ENCODE measurements at places on chromosomes 2 and 18.
A peak's percentile ranks its signal among the peaks of the same experiment; 100 is the strongest.

DNA sequence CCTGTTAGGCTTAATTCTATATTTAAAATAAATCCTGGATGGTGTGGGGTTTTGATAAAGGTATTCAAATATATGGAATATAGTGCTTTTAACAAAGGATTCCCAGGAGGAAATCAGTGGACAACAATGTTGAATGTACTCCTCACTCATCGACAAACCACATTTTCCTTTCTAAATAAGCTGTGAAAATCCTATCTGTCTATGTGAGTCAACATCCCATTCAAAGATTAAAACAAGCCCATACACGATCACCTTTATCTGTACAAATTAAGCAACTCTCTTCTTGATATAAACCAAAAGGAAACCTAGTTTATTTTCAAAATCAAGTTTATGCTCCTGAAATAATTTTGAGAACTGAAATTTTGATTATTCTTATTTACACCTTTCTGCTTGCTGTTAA is 153.4 kb downstream of the ERBB4 start:
- DNase-seq, result no peak

DNA sequence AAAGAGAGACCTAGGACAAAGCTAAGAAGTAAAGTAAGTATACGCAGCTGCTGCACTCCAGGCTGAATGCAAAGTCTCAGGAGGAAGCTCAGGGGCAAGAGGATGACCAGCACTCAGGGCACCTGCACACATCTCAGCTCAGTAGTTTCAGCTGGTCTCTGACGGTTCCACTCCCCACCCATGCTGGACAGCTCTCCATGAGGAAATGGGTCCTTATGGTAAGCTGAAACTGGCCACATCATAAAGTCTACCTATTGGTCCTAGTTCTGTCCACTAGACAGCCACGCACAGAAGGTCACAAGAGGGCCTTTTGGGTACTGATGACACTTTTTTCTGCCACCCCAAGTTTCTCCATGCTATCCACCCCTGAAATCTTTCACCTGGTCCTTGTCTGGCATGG is 215.3 kb downstream of the TTC32 start:
- DNase-seq, result no peak

GRCh38 chr18:46199515-46200147 is 95.4 kb downstream of the HAUS1 start:
- DNase-seq, result peak; percentile 5

- no peak for DNase-seq
Observed at GRCh38 chr18:68181956-68182355, 533.0 kb downstream of the TMX3 start.

GRCh38 chr2:239266779-239267287 is 134.0 kb downstream of the HDAC4 start:
- no peak for DNase-seq

DNA sequence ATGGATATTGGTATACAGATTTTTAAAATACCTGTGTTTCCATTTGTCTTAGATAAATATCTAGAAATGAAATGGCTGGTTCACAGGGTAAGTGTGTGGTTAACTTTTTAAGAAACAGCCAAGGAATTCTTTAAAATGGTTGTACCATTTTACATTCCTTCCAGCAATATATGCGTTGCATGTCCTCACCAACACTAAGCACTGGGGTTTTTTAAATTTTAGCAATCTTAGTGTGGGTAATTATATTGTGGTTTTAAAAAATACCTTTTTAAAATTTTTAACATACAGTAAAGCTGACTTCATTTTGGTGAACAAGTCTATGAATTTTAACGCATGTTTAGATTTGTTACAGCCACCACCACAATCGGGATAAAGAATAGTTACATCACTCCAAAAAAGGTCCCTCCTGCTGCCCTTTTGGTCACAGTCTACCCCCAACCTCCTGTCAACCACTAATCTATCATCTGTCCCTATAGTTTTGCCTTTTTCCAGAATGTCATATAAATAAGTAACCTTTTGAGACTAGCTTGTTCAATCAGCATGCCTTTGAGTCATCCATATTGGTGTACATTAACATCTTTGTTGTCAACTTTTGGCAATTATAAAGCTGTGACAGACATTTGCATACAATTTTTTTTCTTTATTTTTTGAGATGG is 128.1 kb upstream of the MSTN start:
- DNase-seq, result no peak

- DNase-seq, result no peak
Observed at GRCh38 chr2:166972002-166972401, 83.7 kb downstream of the XIRP2 start.

DNA sequence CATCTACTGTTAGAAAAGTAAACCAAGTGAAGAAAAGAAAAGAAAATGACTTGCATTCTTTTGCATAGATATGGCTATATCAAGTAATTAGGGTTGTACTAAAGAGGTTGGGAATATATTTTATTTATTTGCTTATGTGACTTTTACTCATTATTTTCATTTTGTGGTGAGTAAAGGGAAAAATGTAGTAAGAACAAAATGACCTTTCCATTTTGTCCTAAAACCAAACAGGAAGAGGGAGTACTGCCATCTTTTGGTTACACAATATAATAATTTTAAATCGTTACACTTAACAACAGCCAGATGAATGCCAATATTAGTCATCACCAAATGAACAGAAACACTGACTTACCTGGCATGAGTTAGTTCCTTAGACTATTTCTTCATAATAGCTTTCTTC is 47.3 kb upstream of the NDUFV2 start:
- no peak for DNase-seq

DNA sequence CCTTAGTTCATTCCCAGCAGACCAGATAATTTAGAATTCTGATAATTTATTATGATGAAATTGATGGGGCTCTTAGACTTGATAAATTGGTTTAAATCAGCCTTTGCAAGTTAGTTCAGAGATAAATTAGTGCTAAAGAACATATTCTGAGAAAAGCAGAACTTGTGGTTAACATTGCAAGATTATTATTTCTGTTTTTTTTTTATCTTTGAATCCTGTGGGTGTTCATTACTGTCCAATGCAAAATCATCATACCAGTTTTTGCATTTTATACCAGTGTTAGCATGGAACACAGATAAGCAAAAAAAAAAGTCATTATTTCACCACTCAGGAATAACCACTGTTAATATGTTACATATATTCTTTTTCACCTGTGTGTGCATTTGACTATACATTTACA is 9.1 kb downstream of the SEPTIN2 start:
- no peak for DNase-seq

DNA sequence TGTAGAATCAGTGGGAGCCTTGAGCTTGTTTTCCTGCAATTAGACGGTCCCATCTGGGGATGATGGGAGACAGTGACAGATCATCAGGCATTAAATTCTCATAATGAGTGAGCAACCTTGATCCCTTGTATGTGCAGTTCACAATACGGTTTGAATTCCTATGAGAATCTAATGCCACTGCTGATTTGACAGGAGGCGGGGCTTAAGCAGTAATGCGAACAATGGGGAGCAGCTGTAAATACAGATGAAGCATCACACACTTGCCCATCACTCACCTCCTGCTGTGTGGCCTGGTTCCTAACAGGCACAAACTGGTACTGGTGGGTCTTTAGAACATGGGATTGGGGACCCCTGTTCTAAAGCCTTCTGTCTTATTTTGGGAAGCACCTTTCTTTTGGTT is 17.9 kb upstream of the NYAP2 start:
- no peak for DNase-seq

GRCh38 chr2:183162362-183162761 is 38.1 kb downstream of the NUP35 start:
- no peak for DNase-seq

DNA sequence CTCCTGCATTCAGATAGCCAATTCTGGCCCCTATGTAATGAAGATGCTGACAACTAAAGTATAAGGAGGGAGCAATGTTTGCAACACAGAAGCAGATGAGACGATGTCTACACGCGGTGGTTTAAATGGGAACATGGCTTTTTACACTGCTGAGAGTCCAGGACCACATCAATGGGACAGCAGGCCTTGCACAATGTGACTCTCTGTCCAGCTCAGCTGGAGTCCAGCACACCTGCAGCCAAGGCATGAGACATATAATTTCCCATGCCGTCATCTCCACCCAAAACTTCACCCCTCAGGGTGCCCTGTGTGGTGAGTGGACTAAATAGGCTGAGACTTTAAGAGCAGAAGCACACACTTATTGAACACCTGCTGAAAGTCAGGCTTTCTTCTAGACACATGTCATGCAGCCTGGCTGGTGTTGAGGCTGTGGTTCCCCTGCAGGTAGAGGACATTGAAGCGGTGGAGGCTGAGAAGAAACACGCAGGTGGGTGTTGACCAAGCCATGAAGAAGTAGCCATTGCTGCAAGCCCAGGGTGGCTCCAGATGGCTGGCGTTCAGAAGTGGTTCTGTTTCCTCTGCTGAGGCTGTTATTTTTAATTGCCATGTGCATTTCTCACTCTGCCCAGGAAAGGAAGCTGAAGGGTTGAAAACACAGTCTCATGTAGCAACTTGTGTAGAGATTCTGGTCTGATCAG is 345.6 kb downstream of the MYCN start:
- DNase-seq, result no peak

DNA sequence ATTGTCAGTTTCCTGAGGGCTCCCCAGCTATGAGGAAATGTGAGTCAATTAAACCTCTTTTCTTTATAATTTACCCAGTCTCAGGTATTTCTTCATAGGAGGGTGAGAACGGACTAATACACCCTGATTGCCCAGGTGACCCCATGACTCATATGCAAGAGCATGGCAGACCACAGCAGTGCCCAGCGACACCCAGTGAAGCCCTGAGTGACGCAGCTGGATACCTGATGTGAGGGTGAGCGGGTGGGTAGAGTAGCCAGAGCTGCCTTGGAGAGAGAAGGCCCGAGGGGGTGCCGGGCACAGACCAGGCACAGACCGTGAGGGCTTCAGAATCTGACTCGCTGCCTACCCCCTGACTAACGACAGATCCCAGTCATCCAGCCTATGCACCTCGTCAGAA is 15.4 kb downstream of the ALPG start:
- DNase-seq, result no peak

- DNase-seq, result no peak
Observed at GRCh38 chr2:225630824-225631533, 231.5 kb downstream of the NYAP2 start.

GRCh38 chr2:11158916-11159573 is 3.8 kb downstream of the SLC66A3 start:
- no peak for DNase-seq

GRCh38 chr2:69755862-69756467 is 14.0 kb downstream of the ANXA4 start:
- no peak for DNase-seq

All from CD4-positive, alpha-beta T cell treated with Interleukin-21 for 1 hour (primary cell).